Spinal cord (tissue), 10 donors: ENCODE measurements at places on chromosomes 3 and 15.
A peak's percentile ranks its signal among the peaks of the same experiment; 100 is the strongest.

- DNase-seq: no peak
Measured at GRCh38 chr3:127655641-127656040, 17.1 kb upstream of the ABTB1 start.

- DNase-seq: no peak
Measured at GRCh38 chr3:107848351-107848915, 242.4 kb downstream of the CD47 start.

DNA sequence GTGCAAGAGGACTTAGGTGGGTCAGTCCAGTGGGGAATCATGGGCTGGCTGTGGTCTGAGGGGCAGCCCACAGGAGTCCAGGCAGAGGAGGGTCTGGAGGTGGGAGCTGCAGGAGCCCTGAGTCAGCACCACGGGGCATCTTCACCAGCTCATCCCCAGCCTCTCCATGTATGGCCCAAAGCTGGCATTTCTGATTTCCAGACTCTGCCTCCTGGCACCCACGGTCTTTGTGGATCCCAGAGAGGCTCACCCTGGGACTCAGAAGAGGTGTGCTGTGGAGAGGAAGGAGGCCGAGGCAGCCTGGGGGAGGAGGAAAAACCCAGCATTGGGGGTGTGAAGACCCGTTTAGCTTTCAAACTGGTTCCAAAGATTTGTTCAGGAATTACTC lies 64.5 kb upstream of the KLF13 start:
- no peak for DNase-seq

DNA sequence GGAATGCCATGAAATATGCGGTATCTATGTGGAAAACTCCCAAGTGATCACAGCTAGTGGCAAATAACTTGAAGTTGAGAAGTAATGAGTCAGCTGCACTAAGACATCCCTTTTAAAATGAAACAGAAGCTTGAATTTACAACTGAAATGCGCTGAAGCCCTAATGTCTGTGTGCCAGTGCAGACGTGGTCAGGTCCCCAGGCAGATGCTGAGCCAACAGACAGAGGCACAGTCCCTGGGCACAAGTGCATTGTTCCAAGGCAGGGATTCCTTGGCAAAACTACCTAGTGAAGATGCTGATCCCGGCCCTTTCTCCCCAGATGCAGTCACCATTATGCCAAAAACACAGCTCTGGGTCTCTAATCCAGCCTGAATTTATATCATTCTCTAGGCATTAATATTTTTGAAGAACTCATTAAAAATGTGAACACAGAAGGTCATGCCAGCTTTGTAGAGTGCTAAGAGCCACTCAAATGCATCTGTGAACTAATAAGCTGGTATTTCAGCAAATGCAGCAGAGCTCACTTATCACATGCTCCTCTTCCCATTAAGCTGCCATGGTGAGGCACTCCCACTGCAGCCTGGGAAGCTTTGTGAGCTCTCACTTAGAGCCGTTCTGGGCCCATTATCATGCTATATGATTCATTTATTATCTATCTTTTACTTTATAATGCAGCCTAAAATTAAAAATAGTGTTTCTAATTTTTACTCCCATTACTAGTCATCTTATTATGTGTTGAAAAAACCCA lies 200.1 kb downstream of the GABRB3 start:
- DNase-seq: no peak

DNA sequence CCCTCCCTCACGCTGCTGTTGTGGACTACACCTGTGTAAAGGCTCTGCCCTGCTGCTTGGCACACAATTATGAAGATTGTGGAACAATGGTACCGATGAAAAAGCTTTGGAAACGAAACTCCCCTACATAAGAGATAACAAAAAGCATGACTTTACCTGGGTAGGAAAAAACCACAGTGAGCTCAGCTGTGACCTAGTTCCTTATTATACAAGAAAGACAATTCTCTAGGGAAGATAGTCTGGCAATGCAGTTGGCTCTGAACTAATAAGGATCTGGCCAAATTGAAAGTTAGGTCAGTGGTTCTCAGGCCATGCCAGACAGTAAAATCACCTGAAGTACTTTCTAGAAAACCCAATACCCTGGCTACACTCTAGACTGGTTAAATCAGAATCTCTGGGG lies 16.1 kb downstream of the CLEC3B start:
- DNase-seq: no peak

GRCh38 chr15:78205856-78206255 lies 28.5 kb downstream of the ACSBG1 start:
- DNase-seq: no peak

DNA sequence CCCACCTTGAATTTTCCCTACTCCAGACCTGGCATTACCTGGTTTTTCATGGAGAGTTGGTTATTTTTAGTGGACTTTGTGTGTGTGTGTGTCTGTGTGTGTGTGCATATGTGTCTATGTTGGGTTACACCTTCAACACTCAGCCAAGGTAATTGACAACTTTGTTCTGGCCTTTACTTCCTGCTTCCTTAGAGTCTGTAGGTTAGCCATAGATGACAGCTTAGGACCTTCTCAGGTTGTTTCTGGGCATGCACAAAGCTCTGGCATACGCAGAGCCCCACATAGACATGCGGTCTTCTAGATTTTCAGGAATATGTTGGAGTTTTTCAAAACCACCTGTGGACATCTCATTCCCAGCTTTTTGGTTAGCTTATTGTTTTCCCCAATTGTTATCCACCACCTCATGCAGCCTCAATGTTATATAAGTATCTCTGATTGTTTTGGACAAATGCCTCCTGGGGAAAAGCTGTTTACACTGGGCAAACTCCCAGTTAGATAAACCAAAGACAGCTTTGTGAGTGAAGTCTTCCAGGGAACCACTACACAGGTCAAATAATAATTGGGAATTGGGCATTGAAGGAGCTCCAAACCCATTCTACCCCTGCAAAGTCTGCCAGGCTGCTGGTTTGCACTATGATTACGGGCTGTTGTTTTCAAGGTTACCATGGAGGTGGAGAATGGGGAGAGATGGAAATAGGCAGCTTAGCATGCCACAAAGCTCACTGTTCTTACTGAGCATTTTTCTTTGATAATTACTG lies 201.2 kb downstream of the ADAMTSL3 start:
- no peak for DNase-seq

- no peak for DNase-seq
Measured at GRCh38 chr3:48966876-48967361, 23.1 kb upstream of the P4HTM start.

- DNase-seq: no peak
Measured at GRCh38 chr3:197041875-197042488, 12.4 kb upstream of the MELTF start.

- DNase-seq: no peak
Measured at GRCh38 chr3:31729573-31729972, 196.8 kb downstream of the STT3B start.

GRCh38 chr3:9791790-9792404 lies 376 bp downstream of the TADA3 start:
- no peak for DNase-seq

GRCh38 chr3:147421184-147421912 lies 12.2 kb downstream of the ZIC1 start:
- peak; percentile 79 for DNase-seq

DNA sequence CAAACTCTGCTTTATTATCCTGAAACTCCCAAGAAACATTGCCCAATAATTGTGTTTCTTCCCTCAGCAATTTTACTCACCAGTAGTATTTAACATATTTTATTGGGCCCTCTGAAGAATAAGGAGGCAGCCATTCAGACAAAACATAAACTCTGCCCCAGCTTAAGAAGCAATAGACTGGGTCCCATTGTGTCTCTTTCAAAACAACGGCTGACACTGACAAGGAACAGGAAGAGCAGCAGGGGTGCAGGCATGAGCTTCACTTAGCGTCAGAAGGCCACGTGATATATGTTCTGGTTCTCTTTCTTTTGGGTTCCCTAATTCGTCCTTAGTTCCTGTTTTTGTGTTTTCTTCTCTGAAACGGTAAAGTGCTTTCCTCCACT lies 242.3 kb downstream of the FHIT start:
- no peak for DNase-seq

- no peak for DNase-seq
Measured at GRCh38 chr15:89104172-89104564, 15.9 kb downstream of the ABHD2 start.

DNA sequence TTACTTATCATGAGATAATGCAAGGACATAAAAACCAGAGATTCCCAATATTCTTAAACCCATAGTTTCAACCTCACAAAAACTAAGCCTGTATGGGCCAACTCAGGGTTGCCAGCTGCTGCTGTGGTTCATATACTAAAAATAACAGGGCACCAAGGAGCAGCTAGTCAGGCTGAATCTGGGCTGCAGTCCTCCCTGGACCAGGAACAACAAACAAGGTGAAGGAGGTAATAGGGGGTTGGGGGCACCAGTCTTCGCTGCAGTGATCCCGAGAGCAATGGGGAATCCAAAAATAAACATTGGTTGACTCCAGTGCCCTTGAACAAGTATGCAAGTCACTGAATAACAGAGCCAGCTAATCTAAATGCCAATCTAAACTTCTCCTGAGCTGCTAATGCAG lies 108.9 kb downstream of the MECOM start:
- no peak for DNase-seq

DNA sequence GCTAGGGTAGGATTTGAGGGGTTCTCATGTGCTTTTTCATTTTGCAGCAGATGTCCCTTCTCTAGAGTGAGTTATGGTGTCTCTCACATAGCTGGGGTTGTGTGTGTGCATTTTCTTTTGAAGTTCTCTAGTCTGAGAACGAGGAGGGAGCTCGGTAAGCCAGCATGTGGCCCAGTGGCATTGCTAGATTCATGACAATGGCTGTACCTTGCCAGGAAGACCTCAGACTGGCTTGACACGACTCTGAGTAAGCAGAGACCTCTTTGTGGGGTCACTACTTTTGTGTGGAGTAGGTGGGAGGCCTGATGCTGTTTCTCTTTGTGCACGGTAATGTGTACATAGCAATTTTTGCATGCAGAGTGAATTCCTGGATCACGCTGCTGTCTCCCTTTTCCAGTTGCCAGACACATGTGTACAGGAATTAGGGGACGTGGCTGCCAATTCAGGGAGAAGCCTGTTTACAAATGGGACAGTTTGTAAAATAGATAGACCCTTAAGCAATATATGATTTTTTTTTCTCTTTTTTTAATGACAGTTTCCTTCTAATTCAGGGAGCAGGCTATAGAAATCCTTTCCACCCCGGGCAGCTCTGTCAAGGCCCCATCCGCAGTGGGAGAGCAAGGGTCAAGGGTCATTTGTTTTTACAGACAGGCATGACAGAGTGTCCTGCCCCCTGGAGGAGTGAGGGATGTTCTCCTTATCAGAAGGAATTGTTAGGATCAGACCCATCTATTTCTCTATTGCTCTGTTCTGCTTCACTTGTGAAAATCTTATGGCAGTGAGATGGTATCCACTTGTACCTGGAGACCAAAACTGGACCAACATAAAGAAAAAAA lies 4.6 kb downstream of the CACNA1D start:
- DNase-seq: no peak

DNA sequence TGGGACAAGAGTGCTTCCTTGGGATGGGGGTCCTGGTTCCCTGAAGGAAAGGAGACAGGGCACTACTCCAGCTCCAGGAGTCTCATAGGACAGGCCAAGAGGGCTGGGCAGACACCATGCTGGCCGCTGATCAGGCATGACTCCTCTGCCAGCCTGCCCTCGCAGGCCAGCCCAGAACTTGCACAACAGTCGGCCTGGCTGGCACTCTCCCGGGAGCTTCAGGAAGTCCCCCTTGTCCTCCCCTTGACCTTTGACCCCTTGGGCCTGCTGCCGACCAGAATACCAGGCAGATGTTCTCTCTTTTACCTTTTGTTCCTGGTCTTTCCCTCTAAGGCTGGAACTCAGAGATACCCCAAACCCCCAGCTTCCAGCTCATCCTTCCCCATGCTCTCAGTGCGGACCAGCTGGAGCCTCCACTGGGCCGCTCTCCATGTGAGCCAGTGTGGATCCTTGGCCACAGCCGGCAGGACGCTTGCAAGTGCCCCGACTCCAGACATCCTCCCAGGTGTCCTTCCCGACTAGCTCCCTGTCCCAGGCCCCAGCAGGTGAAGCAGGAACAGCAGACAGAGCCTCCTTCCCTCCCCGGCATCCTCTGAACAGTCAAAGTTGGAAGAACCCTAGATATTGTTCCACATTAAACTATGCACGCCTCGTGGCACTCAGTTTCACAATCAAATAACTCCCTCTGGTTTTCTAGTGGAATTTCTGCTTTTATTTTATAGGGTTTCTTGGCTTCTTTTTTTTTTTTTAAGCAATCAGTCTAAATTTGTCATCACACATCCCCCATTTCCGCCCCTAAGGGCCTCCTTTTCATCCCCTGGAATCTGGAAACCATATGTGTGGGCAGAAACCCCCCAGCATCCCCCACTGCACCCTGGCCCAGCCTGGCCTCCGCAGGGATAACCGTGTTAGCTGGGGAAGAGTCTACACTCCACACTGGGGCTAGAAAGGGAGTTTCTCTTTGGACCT lies 15.7 kb downstream of the VPS18 start:
- no peak for DNase-seq

- DNase-seq: peak; percentile 83
Measured at GRCh38 chr3:50227390-50228183, 8.4 kb upstream of the GNAI2 start.

DNA sequence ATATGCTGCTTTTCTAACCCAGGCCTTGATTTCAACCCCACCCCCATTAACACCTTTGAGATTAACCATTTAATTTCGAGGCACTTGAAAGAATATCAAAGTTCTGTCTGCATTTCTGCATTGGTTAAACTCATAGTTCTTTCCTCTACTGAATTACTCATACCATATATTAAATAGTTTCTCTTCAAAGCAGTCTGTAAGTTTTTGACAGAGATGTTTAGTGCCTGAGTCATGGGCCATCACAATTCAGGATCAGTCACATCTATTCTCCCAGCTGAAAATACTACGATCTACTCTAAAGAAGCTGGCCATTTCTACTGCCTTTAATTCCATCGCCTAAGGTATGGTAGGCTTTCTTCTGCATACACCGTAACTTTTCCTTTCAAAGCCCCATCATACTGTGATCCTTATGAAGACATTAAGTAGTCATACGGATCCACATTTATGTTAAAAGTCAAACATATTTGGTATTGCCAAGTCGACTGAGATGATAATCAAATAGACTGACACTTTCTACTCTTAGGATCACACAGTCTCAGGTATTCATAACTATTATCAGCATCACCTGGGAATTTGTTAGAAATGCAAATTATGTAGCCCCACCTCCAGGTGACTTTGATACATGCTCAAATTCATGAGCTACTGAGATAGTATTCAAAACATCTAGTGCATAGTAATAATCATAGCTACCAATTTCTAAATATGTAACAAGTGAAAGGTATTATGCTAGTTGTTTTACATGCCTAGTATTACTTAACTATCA lies 489.4 kb upstream of the IL12A start:
- DNase-seq: no peak

GRCh38 chr3:42148982-42149432 lies 57.9 kb downstream of the TRAK1 start:
- DNase-seq: peak; percentile 93

GRCh38 chr3:23735535-23736326 lies 70.0 kb upstream of the UBE2E1 start:
- DNase-seq: no peak

- DNase-seq: no peak
Measured at GRCh38 chr3:76700323-76700722, 339.6 kb upstream of the ROBO2 start.
